Right atrium auricular region (tissue), 2 donors: ENCODE measurements at places on chromosomes 6 and 20. TPM values are rescaled to one million over a fixed set of nuclear protein-coding genes. Genes with fewer than 3 reads are reported as not detected.

CENPW gene
- not detected for total RNA-seq

GRCh38 chr6:113625850-113626249 is 231.3 kb upstream of the MARCKS start:
- H3K27me3 ChIP-seq = no peaks in the 10 kb centered on the region
- H3K4me3 ChIP-seq = no peak overlapping the region
- no peaks in the 10 kb centered on the region for H3K36me3 ChIP-seq
- DNase-seq = no peak
- H3K27ac ChIP-seq = no peak overlapping the region

DNA sequence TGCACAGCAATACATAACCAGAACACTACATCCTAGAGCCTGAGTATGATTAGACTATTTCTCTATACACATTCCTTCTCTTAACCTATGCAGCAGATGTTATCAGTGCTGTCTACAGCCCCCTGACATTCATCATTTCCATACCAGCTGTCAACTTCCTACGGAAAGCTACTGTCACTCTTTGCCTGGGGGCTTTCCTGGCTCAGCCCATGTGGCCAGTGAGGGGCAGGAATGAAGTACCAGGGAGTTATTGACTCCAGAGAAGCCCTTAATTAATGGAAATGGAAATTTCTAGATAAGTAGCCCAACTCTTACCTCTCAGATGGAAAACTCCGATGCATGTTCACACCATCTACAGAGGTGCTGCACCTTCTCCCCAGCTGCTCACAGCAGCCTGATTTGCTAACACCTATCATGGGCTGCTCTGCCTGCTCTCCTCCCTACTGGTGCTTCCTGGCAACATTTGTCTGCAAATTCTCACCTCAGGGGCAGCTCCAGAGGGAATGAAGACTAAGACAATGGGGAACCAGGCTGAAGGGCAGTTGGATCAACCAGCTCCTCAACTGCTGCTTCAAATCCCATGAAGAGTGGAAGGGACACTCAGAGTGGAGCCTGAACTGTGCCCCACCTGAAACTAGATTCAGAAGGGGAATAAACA is 59.6 kb downstream of the LINC00237 start:
- H3K36me3 ChIP-seq = no peaks in the 10 kb centered on the region
- no peaks in the 10 kb centered on the region for H3K4me1 ChIP-seq
- H3K4me3 ChIP-seq = no peak overlapping the region
- no peaks in the 10 kb centered on the region for H3K27me3 ChIP-seq

DNA sequence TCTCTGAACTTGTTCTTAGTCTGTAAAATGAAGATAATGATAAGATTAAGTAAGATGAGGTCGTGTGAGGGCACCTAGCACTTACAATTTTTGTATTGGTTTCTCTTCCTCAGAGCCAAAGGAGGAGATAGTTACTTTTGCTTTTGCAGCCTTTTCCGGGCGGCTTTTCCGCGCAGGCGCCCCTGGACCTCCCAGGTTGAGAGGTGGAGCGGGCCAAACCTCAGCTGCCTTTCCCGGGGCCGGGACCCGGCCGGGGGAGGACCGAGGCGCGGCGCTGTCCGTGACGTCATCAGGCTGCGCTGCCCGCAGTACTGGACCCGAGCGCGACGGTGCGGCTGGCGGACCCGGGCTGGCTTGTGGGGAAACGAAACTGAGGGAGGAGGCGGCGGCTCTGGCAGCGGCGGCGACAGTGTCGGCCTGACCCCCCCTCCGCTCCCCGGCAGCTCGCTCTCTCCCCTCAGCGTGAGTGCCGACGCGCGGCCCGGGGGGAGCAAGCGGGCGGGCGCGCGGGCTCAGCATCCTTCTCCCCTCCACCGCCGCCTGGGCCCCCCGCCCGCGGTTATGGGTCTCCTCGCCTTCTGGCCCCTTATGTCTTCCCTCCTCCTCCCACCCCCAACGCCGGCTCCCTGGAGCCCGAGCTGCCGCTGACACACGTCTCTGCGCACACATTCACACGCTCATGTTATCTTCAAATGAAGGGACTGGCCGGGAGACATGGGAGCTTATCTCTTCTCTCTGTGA is at the start of gene CMTR1:
CMTR1 (plus strand) TSS at position 306 of the 741 bp plus-strand sequence. CDS start 2,409 bp downstream, outside the sequence.
- H3K4me1 ChIP-seq = peaks cover 25% of the 10 kb centered on the region
- no peaks in the 10 kb centered on the region for H3K27me3 ChIP-seq
- peak within 1 kb of the TSS; percentile 90 for H3K4me3 ChIP-seq
- peak within 1 kb of the TSS; percentile 93 for H3K27ac ChIP-seq

DNA sequence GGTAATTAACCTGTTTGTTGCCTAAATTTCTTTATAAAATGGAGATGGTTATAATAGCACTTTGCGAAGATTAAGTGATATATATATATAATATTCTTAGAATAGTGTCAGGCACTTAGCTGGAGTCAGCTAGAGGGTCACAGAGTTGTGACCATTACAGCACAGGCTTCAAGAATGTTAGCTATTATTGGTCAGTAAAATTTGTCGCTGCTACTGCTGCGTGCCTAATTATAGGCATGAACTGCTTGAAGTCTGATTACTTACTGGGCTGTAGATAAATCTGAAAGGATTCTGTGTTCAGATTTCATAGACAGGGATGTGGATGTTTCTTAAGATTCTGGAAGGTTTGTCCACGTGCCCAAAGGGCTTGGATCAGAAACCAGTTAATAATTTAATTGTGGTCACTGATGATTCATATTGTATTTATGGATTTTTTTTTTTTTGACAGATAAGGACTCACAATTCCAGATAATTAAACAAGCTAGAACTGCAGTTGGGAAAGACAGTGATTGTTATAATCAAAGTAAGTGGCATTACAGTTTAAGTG is 4.7 kb downstream of the SNRNP48 start:
- H3K4me3 ChIP-seq = no peak overlapping the region
- H3K36me3 ChIP-seq = peaks cover 44% of the 10 kb centered on the region
- DNase-seq = no peak
- H3K27me3 ChIP-seq = no peaks in the 10 kb centered on the region
- H3K4me1 ChIP-seq = peaks cover 11% of the 10 kb centered on the region

GRCh38 chr20:18506744-18507143 is 996 bp upstream of the SEC23B start:
- DNase-seq = no peak
- peak overlapping the region; percentile 96 for H3K27ac ChIP-seq
- no peaks in the 10 kb centered on the region for H3K4me1 ChIP-seq
- peak overlapping the region; percentile 63 for H3K4me3 ChIP-seq
- peaks cover 7% of the 10 kb centered on the region for H3K36me3 ChIP-seq
